ENCODE measurements at places on chromosomes 7 and 10.

- no peaks in the 10 kb centered on the region for H3K4me1 ChIP-seq
- H3K36me3 ChIP-seq: no peaks in the 10 kb centered on the region
- DNase-seq: no peak
- H3K4me3 ChIP-seq: no peak overlapping the region
- H3K27me3 ChIP-seq: no peaks in the 10 kb centered on the region
- no peak overlapping the region for H3K27ac ChIP-seq
Measured at GRCh38 chr10:107129000-107129399, 35.5 kb downstream of the SORCS1 start.

DNA sequence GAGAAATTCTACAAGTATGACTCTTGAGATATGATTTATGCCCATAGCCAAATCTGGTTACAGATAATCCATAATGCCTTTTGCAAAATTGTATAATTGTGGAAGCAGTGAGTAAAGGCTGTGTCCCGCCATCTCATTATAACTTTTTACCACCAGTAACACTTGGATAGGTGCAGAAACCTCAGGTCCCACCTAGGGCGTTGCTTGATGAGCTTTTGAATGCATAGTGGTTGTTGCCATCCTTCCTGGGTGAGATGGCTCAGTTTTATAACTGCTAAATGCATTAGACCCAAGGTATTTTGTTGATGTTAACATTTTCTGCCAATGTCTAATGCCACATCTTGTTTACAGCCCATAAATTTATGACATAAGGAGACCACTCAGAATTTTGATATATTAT is 42.9 kb downstream of the CFAP58 start:
- H3K27ac ChIP-seq: no peak overlapping the region
- DNase-seq: no peak
- H3K4me1 ChIP-seq: peaks cover 2% of the 10 kb centered on the region
- H3K36me3 ChIP-seq: no peaks in the 10 kb centered on the region

- no peak overlapping the region for H3K27ac ChIP-seq
- H3K4me1 ChIP-seq: no peaks in the 10 kb centered on the region
- no peak for DNase-seq
- no peak overlapping the region for H3K4me3 ChIP-seq
- no peaks in the 10 kb centered on the region for H3K36me3 ChIP-seq
- no peaks in the 10 kb centered on the region for H3K27me3 ChIP-seq
Measured at GRCh38 chr7:25926451-25926850, 225.5 kb upstream of the NFE2L3 start.

GRCh38 chr7:123750389-123751230 is 1.8 kb upstream of the WASL start:
- DNase-seq: no peak
- H3K36me3 ChIP-seq: peaks cover 14% of the 10 kb centered on the region
- no peaks in the 10 kb centered on the region for H3K27me3 ChIP-seq
- no peak overlapping the region for H3K27ac ChIP-seq
- H3K4me3 ChIP-seq: no peak overlapping the region
- peaks cover 29% of the 10 kb centered on the region for H3K4me1 ChIP-seq
